GM12878 (cell line): ENCODE measurements at places on chromosomes 5 and 9. TPM values are rescaled to one million over a fixed set of nuclear protein-coding genes. Genes with fewer than 3 reads are reported as not detected.

DNA sequence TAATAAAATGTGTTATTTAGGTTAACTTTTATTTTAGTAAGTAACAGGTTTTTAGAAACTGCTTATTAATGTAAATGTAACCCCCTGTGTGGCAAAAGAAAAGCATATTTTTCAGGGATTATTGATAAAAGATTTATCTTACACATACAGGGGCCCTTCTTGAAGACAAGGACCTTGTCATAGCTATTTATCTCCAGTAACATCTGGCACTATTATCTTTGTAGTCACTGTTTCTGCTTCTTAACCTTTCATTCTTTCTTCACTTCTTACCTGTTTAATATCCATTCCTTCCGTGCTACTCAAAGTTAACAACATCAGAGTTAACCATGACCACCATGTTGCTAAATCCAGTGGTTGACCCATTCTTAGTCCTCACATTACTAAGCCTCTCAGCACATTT is 117.8 kb upstream of the VCAN start:
- no peak for DNase-seq

DNA sequence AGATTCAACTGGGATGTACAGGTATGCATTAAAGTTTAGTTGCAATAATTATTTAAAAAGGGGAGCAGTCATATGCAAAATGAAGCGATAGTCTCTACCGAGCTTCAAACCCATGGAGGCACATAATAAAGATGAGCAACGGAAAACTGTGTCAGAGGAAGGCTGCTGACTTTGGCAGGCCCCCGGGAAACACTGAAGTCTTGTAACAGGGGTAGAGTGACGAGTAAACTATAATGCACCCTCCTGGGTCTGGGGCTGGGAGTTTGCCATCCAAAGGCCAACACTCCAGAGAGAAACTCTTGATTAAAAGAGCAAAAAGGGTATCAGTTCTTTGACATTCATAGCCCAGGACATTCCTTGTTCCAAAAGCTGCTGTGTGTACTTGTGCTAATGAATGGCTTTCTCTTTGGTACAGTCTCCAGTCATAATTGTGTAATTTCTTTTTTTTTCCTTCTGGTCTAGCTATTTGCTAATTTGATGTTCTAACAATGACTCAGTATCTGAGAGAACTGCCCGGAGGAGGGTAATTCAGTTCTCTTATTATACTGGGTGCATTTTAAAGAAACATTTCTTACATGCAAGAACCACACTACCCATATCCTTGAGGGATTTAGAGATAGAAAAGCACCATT is 59.2 kb downstream of the TNC start:
- DNase-seq: no peak

The ANKRD34B gene
- not detected in 2 replicates for total RNA-seq

DNA sequence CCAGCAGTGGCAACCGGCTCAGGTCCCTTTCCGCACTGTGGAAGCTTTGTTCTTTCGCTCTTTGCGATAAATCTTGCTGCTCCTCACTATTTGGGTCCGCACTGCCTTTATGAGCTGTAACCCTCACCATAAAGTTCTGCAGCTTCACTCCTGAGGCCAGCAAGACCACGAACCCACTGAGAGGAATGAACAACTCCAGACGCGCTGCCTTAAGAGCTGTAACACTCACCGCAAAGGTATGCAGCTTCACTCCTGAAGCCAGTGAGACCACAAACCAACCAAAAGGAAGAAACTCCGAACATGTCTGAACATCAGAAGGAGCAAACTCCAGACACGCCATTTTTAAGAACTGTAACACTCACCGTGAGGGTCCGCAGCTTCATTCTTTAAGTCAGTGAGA is 103.5 kb downstream of the GLIS3 start:
- no peak for DNase-seq

The PRDM9 gene
- total RNA-seq: not detected in 2 replicates
